ENCODE measurements at places on chromosomes 11 and 22. TPM values are rescaled to one million over a fixed set of nuclear protein-coding genes. Genes with fewer than 3 reads are reported as not detected.

Gene RASSF10
- 0.59 TPM for total RNA-seq

Gene CLDN5
- total RNA-seq, result 16.7 TPM

Gene PDE3B
- total RNA-seq, result 15.3 TPM

Gene RFPL3
- not detected for total RNA-seq

Gene FDXACB1
- total RNA-seq, result 0.90 TPM

Gene BACE1
- total RNA-seq, result 20.3 TPM

Gene ROM1
- 3.2 TPM for total RNA-seq

Gene SAA2
- total RNA-seq, result not detected

Gene RAG1
- 0.41 TPM for total RNA-seq

GRCh38 chr11:42958635-42959034 lies 353.2 kb upstream of the API5 start:
- no peak for DNase-seq
- no peaks in the 10 kb centered on the region for H3K4me1 ChIP-seq
- H3K4me3 ChIP-seq, result no peak overlapping the region
- no peaks in the 10 kb centered on the region for H3K36me3 ChIP-seq
- no peaks in the 10 kb centered on the region for H3K27me3 ChIP-seq

DNA sequence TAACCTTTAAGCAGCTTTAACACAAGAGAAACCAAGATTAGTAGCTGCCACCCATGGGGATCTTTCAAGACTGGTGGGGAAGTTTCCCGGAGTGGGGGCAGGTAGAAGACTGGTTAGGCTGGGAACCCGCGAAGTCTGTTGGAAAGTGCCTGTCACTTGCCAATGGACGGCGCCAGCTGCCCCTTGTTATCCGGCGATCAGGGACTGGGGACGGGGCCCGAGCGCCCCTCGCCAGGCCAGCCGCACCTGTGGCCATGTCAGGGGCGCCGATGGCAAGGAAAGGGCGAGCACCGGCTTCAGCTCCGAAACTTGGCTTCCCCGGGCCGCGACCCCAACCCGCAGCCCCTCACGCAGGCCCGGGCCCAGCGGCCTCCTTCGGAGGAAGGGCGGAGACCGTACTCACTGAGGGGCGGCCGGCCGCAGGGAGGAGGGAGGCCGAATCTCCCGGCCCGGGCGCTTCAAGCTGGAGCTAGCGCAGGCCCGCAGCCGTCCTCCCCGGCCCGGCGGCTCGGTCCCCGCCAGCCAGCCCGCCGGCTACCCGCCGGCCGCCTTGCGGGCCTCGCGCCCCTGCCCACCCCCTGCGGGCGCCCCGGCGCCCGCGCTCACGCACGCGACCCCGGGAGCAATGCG lies 539 bp downstream of the EIF4ENIF1 start:
- peak overlapping the region; percentile 94 for H3K27ac ChIP-seq
- H3K27me3 ChIP-seq, result no peaks in the 10 kb centered on the region
- peaks cover 24% of the 10 kb centered on the region for H3K4me1 ChIP-seq
- no peak for DNase-seq
- peak overlapping the region; percentile 77 for H3K4me3 ChIP-seq
- H3K36me3 ChIP-seq, result peaks cover 19% of the 10 kb centered on the region

- no peak overlapping the region for H3K27ac ChIP-seq
- H3K27me3 ChIP-seq, result no peaks in the 10 kb centered on the region
- no peaks in the 10 kb centered on the region for H3K4me1 ChIP-seq
- H3K36me3 ChIP-seq, result peaks cover 8% of the 10 kb centered on the region
- no peak overlapping the region for H3K4me3 ChIP-seq
- no peak for DNase-seq
These were observed 19.9 kb downstream of the TRIM44 start for GRCh38 chr11:35682230-35683173.

GRCh38 chr11:6855971-6856541 lies 6.8 kb upstream of the OR10A2 start:
- H3K36me3 ChIP-seq, result no peaks in the 10 kb centered on the region
- H3K4me1 ChIP-seq, result no peaks in the 10 kb centered on the region
- no peak overlapping the region for H3K4me3 ChIP-seq
- no peak overlapping the region for H3K27ac ChIP-seq

DNA sequence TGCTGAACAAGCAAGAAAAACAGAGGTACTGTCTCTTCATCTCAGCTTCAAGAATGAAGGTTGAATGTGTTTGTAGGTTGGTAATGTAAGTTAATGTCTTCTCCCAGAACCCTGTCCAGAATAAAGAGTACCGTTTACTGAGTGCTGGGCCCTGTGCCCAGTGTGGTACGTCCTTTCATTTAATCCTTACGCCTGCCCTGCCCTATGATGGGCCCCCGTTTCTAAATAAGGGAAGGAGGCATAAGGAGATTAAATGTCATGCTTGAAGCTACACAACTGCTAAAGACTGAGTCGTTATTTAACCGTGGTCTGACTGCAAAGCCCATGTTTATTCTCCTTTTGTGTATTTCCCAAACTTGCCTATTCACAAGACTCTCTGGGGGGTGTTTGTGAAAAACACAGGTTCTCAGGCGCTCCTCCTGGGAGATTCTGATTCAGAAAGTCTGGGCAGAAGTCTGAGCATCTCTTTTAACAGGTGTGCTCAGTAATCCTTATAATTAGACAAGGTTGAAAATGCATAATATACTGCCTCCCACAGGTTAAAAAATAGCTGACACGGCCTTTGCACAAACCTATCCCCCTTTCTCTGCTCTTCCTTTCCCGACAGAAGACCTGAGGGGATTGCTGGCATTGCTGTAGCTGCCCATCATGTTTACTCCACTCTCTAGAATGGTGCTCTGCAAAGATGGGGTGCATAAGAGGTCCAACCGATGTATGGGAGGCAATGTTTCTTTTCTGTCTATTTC lies 56.3 kb upstream of the ZBTB44 start:
- no peak overlapping the region for H3K4me3 ChIP-seq
- H3K36me3 ChIP-seq, result no peaks in the 10 kb centered on the region
- no peaks in the 10 kb centered on the region for H3K4me1 ChIP-seq
- H3K27ac ChIP-seq, result no peak overlapping the region

DNA sequence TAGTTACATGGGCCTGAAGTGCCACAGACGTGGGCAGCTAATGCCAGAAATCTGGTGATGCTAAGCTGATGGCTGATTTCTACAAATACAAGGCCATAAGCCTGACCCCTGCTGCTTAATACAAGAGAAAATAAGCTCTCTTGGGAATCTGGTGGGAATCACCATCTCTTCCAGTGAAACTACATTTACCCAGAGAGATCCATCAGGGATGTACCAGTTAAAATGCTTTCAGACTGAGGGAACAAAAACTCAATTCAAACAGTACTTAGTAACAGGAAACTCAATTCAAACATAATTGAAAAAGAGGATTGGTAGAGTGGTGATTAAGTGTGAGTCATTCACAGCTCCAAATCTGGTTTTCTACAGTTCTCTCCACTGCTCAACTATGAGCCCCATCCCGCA lies 1.7 kb upstream of the CAVIN3 start:
- no peaks in the 10 kb centered on the region for H3K36me3 ChIP-seq
- H3K4me1 ChIP-seq, result peaks cover 55% of the 10 kb centered on the region
- no peak overlapping the region for H3K4me3 ChIP-seq
- H3K27me3 ChIP-seq, result no peaks in the 10 kb centered on the region
- peak overlapping the region; percentile 100 for H3K27ac ChIP-seq

DNA sequence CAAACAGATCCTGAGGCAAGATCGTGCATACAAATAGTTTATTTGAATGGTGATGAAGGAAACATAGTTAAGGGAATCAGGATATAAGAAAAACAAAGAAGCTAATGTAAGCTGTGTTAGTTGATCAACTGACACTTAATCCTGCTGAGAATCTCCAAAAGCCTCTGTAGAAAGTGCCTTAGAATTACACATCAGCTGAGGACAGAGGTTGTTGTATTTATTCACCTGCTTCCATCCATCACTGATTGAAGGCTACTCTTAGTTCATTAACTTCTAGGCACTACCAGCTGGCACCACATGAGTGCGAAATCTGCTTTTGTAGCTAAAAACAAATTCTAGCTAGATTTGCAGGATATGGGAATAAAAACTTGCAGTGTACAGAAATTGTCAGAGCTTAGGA lies 1082.0 kb upstream of the CNTN5 start:
- H3K4me3 ChIP-seq, result no peak overlapping the region
- H3K4me1 ChIP-seq, result no peaks in the 10 kb centered on the region
- H3K27ac ChIP-seq, result no peak overlapping the region
- no peaks in the 10 kb centered on the region for H3K36me3 ChIP-seq
- no peaks in the 10 kb centered on the region for H3K27me3 ChIP-seq

DNA sequence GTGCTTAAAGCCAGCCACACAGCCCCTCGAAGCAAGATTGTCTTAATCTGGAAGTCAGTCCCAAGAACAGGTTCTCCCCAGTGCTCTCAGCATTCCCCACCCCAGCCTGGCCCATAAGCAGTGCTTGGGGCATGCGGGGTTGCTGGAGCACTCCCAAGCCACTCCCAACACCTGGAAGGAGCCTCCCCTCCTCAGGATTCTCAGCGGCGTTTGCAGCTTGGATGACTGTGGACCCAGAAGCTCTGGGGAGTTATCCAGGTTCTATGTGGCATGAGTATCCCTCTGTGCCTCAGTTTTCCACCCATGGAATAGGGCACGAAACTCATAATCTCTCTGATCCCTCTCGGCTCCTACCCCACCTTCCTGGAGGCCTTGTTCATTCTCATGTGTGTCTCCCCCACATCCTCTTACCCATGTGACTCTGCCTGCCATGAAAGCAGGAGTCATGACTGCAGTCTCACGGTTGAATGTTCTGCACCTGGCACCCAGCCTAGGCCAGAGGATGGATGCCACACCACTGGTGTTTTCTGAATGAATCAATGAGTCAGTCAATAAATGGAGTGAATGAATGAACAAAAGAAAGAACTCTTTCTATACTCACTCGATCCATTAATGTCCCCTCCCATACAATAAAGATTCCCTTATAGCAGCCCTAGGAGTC lies 33.4 kb upstream of the WNT7B start:
- no peak overlapping the region for H3K4me3 ChIP-seq
- no peaks in the 10 kb centered on the region for H3K36me3 ChIP-seq
- no peak for DNase-seq
- no peak overlapping the region for H3K27ac ChIP-seq
- H3K27me3 ChIP-seq, result no peaks in the 10 kb centered on the region
- no peaks in the 10 kb centered on the region for H3K4me1 ChIP-seq

DNA sequence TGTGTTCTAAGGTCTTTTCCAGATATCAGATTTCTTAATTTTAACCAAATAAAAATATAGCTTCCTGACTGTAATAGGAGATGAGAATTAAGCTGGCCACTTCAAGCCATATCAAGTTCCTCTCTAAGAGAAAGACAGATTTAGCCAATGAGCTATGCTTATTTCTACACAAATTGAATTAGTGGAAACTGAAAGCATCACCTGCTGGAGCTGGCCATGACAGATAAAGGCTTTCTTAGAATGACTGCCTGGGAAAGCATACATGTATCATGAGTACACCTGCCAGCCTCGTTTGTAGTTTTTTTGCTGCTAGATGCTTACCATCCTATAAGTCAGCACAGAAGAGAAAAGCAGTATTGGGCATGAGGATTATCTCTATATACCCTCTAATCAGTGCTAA lies 53.5 kb upstream of the DBX1 start:
- H3K4me3 ChIP-seq, result no peak overlapping the region
- no peaks in the 10 kb centered on the region for H3K4me1 ChIP-seq
- H3K27ac ChIP-seq, result no peak overlapping the region
- no peaks in the 10 kb centered on the region for H3K36me3 ChIP-seq

DNA sequence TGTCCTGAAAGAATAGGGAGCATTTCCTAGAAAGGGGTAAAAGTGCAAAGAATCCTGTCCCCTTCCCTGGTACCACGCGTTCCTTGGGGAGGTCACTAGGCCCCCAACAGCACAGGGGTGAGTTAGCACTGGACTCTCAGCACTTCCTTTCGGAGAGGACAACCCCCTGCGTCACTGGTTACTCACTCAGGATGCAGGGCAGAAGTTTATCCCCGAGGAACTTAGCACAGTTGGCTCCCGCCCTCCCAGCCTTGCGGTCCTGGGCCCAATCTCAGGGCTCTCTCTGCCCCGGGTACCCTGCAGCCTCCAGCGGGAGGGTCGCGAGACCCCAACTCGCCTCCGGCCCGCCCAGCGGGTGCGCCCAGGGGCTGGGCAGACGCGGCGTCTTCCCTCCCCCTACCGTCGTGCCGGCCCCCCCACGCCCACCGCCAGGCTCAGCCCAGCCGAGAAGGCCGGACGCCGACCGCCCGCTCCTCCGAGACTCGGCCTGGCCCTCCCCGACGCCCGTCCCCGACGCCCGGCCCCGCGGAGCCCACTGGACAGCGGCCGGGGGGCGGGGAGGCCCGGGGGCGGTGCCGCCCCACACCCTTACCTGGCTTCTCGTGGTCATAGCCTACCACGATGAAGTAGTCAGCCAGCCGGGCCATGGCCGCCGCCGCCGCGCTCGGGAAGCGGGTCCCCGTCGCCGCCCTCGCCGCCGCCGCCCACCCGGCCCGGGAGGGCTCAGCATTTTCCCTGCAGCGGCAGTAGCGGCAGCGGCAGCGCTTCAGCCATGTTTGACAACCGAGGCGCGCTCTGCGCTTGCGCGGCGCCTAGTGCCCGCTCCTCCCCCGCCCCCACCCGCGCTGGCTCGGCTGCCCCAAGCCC lies at the start of gene SBF2:
Gene SBF2 (minus strand): TSS at position 797 of the 867 bp plus-strand sequence. CDS start 150 bp downstream, at position 647.
- no peaks in the 10 kb centered on the region for H3K27me3 ChIP-seq
- H3K4me1 ChIP-seq, result peaks cover 36% of the 10 kb centered on the region
- H3K36me3 ChIP-seq, result no peaks in the 10 kb centered on the region
- peak within 1 kb of the TSS; percentile 98 for H3K4me3 ChIP-seq
- DNase-seq, result peak; percentile 93

DNA sequence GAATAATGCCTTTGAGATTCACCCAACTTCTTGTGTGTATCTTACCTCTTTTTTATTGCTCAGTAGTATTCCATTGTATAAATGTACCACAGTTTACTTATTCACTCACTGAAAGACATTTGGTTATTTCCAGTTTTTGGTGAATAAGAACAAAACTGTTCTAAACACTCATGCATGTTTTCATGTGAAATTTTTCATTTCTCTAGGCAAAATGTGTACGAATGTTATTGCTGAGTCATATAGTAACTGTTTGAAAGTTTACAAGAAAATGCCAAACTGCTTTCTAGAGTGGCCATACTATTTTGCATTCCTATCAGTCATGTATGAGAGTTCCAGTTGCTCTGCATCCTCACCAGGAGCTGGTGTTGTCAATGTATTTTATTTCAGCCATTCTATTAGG lies 8.8 kb upstream of the EMSY start:
- H3K4me3 ChIP-seq, result no peak overlapping the region
- H3K27me3 ChIP-seq, result no peaks in the 10 kb centered on the region
- no peaks in the 10 kb centered on the region for H3K36me3 ChIP-seq
- no peaks in the 10 kb centered on the region for H3K4me1 ChIP-seq
- DNase-seq, result no peak
- H3K27ac ChIP-seq, result no peak overlapping the region

GRCh38 chr22:43995798-43996169 lies 28.3 kb upstream of the PARVB start:
- H3K27ac ChIP-seq, result no peak overlapping the region
- no peak for DNase-seq
- peaks cover 10% of the 10 kb centered on the region for H3K4me1 ChIP-seq
- H3K4me3 ChIP-seq, result no peak overlapping the region
- no peaks in the 10 kb centered on the region for H3K27me3 ChIP-seq
- H3K36me3 ChIP-seq, result peaks cover 50% of the 10 kb centered on the region

Data from right atrium auricular region (tissue), 2 donors.